ENCODE measurements at places on chromosomes 4 and X.

DNA sequence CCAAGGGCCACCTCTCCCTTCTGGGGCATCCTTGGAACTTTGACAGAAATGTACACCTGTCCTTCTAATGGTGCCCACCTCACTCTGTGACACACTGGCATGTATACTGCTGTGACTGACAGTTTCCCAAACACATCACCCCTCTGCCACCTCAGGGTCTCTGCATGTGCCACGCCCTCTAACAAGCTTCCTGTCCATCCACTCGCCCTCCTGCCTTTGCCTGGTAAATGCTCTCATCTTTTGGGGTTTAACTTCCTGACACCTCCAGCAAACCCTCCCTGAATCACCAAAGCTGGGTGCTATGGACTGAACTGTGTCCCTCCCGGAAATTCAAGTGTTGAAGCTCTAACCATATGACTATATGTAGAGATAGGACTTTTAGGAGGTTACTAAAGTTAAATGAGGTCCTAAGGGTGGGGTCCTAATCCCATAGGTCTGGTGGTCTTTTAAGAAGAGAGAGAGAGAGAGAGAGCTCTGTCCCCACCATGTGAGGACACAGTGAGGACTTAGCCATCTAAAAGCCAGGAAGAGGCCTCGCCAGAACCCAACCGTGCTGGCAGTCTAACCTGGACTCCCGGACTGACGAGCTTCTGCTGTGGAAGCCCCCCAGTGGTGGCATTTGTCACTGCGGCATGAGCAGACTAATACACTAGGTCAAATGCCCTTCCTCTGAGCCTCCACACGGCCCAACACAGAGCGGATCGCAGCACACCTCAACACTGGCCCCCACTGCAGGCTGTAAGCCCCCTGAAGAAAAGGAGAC, 95.6 kb downstream of the AFAP1 start:
- no peak for DNase-seq

- DNase-seq: no peak
These were observed 115.6 kb upstream of the SCML1 start for GRCh38 chrX:17621566-17622270.

- DNase-seq: no peak
These were observed 326.6 kb upstream of the ATOH1 start for GRCh38 chr4:93501946-93502345.

- no peak for DNase-seq
These were observed 502.1 kb upstream of the NR3C2 start for GRCh38 chr4:148944136-148944838.

DNA sequence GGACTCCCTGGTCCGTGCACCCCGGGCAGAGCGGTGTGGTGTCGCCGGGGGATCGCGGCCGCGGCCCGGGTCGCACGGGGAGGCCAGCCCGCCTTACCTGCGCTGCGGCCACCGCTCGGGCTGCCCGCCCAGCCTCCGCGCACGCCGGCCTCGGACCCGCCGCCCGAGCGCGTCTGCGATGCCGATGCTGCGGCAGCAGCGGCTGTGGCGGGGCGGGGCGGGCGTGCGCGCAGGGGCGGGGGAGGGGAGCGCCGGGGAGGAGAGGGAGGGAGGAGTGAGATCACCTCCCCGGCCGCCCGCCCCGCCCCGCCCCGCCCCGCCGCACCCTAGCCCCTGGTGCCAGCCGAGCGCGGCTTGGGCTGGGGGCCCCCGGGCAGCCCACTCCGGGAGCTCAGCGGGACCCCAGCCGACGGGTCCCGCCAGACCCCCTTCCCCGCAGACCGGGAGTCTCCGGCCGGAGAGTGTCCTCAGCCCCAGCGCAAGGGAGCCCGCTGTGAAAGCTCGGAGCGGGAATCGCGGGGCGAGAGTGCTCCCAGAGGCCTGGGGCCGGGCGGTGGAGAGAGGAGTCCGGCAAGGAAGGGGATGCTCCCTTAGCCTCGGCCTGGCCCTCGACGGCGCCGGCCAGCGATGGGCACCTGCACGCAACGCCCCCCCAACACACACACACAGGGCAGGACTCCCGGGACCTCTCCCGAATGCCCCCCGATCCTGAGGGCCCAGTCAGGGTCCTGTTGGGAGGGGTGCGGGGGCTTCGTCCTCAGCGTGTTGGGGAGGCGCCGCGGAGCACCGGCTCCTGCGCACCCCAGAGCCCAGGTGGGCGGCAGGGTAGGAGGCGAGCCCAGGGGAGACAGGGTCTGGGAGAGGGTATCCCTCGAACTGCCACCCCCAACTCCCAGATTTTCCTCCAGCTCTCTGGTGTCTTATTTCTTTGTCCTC, at the start of gene L1CAM:
Gene L1CAM, minus strand, starts transcription at position 206 of the 936 bp plus-strand sequence. CDS start 10,337 bp downstream, outside the sequence.
- no peak for DNase-seq

DNA sequence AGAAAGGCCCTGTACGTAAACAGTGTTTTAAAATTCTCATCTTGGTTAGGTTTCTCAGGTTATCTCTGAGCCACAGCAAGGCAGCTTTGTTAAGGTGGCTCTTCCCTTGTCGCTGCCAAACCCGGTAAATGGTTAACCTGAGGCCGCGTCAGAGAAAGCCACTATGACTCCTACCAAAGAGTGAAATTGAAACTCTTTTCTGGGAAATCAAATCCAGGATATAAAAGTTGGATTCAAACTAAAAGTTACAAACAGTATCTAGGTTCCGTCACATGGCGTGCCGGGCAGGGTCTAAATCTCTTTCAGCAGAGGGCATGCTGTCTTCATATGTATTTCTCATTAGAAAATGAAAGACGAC, 433 bp downstream of the MMAA start:
- DNase-seq: peak; percentile 28

DNA sequence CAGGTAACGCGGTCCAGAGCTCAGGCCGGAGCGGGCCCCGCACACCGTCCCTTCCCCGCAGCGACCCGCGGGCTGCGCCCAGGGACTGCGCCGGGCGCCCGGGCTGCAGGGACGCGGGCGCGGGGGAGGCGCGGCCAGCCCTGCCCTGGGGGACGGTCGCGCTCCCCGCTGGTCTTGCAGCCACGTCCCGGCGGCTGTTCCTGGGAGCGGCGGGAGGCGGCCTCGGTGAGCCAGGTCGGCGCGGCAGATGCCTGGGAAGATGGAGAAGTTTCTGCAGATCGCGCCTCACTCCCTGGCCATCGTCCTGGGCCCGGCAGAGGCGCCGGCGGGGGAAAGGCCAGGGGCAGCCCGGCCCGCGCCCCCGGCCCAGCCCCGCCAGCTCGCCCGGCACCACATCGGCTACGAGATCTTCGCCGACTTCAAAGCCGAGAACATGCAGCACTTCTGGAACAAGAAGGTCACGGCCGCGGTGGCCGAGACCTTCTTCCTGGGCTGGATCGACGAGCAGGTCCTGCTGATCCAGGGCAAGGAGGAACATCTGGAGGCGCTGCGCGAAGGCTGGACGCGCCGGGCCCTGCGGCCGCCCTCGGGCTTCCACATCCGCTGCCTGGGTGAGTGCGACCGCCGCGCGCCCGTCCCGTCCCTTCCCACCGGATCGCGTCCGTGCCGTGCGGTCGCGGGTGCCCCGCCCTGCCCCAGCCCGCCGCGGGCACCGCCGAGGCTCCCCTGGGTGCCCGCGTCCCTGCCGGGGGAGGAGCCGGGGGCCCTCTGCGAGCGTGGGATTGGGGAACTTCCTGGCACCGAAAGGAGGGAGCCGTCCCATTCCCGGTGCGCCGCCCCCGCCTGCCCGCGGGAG, 107.4 kb upstream of the STOX2 start:
- DNase-seq: no peak

DNA sequence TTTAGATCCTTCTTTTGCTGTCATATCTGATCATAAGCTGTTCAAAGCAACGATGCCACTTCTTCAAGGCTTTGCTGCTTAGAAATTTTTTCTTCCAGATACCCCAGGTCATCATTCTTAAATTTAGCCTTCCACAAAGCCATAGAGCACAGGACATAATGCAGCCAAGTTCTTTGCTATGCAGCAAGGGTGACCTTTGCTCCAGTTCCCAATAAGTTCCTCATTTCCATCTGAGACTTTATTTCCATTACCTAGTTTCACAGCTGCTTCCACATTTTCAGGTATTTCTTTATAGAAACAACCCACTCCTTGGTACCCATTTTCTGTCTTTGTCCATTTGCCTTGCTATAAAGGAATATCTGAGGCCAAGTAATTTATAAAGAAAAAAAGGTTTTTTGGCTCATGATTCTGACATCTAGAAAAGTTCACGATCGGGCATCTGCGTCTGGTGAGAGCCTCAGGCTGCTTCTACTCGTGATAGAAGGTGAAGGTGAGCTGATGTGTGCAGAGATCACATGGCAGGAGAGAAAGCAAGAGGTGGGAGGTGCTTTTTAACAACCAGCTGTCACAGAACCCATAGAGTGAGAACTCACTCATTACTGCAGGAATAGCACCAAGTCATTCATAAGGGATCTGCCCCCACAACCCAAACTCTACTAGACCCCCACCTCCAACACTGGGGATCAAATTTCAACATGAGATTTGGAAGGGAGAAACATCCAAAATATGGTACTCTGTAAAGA, 11.8 kb upstream of the TASL start:
- DNase-seq: no peak

DNA sequence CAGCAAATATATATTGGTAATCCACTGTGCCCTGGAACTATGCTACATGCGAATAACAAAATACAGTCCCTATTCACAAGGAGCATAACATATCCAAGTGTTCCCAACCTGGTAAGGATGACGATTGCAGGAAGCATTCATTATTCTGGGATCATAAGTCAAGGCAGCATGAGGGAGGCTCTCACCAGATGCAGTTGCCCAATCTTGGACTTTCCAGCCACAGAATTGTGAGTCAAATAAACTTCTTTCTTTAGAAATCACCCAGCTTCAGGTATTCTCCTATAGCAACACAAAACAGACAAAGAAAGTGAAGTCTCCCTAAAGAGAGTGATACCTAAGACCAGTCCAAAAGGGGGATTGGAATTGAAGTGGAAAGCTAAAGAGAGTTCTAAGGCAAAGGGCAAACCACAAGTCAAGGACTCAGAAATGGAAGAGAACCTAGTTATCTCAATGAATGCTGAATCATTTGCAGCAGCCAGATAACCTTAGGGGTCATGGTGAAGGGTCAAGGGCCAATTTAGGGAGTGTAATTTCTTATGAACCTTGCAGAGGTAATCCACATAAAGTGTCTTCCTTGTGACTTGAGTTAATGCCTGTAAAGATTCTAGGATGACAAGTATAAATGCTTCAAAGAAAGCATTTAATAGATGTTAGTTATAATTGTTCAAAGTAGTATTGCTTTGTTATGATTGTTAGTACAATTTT, 103.1 kb upstream of the PCDH7 start:
- no peak for DNase-seq

DNA sequence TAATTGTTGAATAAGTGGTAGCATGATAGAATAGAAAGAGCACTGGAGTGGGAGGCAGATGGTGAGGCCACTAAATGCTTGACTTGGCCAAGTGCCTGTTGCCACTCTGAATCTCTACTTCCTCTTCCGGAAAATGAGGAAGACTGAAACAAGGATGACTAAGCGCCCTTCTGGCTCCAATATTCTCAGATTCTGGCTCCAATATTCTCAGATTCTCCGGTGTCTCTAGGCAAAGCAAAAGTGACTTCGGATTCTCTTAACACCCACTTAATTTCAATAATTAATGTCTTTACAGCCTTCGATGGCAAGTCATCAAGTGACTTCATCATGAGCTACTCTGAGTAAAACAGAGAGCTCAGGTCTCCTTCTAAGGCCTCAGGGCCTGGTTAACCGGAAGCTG, 402.2 kb upstream of the FGF13 start:
- no peak for DNase-seq

GRCh38 chrX:46547857-46548256, 2.6 kb upstream of the ZNF674 start:
- DNase-seq: no peak

All from smooth muscle cell of the brain vasculature (primary cell).